A172 (cell line): ENCODE measurements at places on chromosomes 3 and 15. TPM values are rescaled to one million over a fixed set of nuclear protein-coding genes. Genes with fewer than 3 reads are reported as not detected.
A peak's percentile ranks its signal among the peaks of the same experiment; 100 is the strongest.

DNA sequence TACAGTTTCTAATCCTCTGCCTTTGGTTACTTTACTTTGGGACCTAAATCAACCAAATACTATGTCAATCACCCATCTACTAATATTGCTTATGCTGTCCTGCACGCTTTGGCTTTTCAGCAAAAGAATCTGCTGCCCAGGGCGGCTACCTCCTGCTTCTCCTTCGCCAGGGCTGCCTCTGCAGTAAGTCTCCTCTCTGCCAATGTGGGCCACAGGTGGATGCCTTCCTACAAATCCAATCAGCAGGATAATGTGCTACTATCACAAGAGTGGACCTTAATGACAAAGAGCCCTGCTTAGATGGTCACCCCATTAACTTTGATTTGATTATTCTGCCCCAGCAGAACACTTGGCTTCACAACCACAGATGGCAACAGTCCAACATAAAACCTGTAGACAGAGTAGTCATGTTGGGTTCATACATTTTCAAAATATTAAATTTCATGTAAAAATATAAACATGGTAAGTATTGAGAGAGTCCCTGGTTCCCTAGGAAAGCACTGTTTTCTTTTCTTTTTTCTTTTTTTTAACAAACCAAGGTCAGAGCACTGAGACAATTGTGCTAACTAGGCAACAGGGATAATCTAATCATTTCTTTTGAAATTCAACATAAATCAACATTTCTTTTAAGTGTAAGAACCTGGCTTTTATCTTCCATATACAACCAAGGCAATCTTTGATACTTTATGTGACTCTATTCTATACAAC lies 298.3 kb downstream of the ZBTB20 start:
- DNase-seq = no peak

DNA sequence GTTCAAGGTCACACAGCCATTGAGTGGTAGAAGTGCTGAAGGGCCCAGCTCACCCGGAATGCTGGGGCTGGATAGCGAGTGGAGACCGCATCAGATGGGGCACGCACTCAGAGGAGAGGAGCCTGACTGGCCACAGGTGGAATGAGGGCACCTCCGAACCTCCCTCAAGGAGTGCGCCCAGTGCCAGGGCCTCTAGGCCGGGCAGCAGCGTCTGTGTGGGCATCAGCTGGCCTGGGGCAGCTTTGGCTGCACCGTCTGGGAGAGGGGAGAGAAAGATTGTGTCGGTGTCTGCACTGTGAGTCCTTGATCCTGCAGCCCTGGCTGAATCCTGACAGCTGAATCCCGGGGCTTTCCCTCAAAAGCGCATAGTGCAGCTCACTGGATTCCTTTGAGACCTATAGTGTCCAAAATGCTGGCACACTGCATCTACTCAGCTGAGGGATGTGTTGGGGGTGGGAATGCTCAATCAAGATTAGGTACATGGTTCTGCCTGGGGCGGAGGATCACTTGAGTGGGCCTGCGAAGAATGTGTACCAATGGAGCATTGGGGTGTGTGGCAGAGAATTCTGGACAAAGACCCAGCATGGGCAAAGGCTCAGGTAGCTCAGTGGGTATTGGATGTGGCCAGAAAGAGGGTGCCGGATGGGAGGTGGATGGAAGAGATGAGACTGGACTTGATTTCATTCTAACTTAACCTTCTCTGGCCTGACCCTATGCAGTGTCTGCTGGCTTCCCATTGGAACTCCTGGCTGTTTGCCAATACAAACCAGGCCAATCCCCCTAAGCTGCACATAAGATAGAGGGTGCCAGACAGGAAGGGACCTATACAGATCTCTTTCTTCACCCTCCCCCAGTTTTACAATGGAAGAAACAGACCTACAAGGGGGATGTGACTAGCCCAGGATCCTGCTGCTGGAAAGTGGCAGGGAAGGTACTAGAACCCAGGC lies 950 bp downstream of the ANKDD1A start:
- no peak for DNase-seq

GRCh38 chr15:65072027-65072426 lies 4.2 kb upstream of the RASL12 start:
- DNase-seq = no peak

Gene GUCA1C
- total RNA-seq = not detected in 2 replicates

Gene ZNF620
- 2.5 and 2.7 TPM in 2 replicates for total RNA-seq

GRCh38 chr3:183244219-183244618 lies 8.8 kb upstream of the B3GNT5 start:
- DNase-seq = peak; percentile 64

- no peak for DNase-seq
Observed at GRCh38 chr15:39400821-39401550, 179.9 kb upstream of the THBS1 start.

GRCh38 chr3:177673112-177673914 lies 476.0 kb upstream of the TBL1XR1 start:
- peak; percentile 30 for DNase-seq

Gene PLCD1
- 5.4 and 5.7 TPM in 2 replicates for total RNA-seq

Gene CCRL2
- 0.72 TPM in 1 of 2 replicates, not detected in the other for total RNA-seq

- DNase-seq = no peak
Observed at GRCh38 chr3:32243519-32243918, 5.0 kb downstream of the CMTM8 start.

- DNase-seq = no peak
Observed at GRCh38 chr3:42403737-42404136, 6.7 kb downstream of the LYZL4 start.

Gene C3orf85
- total RNA-seq = not detected in 2 replicates

DNA sequence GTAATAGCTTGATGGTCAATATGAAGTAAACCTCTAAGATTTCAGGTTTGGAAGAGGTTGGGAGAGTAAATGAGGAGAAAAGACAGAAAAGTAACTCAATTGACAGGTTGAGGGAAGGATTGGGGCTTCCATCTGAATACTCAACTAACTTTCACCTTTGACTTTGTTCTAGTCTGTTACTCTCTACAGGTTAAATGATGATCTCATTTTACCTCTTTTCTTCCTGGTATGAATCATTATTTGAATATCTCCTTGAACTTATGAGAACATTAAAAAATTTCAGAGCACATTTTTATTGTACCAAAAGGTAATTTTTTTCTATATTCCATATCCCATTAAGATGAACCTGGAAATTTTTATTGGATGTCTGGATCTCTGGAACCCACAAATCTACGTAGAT lies 87.9 kb upstream of the KCNH8 start:
- DNase-seq = no peak

Gene COL6A5
- total RNA-seq = under 0.01 TPM in 2 replicates

DNA sequence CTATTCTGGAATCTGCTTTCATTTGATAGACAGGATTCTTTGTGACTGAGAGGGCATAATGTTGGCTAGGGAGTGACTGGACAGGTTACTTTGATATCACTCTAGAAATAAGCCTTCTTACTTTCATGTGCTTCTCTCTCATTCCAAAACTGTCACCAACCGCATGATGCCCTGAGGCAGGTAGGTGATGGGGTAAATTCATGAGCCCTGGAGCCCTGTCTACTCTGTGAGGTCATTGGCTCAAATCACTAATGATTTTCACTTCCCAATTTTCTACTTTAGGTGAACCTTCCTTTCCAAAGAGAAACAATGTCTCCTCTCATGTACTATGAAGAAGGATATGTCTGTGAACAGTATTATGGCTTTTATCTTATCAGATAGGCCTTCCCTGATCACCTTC lies 596.7 kb downstream of the TUSC7 start:
- no peak for DNase-seq

- no peak for DNase-seq
Observed at GRCh38 chr3:129695230-129695629, 88.8 kb upstream of the PLXND1 start.

Gene MUC20
- 0.05 TPM in 1 of 2 replicates, not detected in the other for total RNA-seq

GRCh38 chr3:190385731-190386688 lies 2.0 kb upstream of the CLDN16 start:
- DNase-seq = peak; percentile 89

GRCh38 chr3:8486936-8487335 lies 14.7 kb upstream of the LMCD1 start:
- DNase-seq = no peak

Gene MUC4
- total RNA-seq = not detected in 2 replicates
